ENCODE measurements at places on chromosomes 1 and 21.

GRCh38 chr1:205812878-205813754 lies at the start of gene SLC41A1:
Gene SLC41A1, minus strand, starts transcription at chr1:205813198. Its CDS starts 2,757 bp downstream, at chr1:205810441.
- DNase-seq: peak; percentile 85

DNA sequence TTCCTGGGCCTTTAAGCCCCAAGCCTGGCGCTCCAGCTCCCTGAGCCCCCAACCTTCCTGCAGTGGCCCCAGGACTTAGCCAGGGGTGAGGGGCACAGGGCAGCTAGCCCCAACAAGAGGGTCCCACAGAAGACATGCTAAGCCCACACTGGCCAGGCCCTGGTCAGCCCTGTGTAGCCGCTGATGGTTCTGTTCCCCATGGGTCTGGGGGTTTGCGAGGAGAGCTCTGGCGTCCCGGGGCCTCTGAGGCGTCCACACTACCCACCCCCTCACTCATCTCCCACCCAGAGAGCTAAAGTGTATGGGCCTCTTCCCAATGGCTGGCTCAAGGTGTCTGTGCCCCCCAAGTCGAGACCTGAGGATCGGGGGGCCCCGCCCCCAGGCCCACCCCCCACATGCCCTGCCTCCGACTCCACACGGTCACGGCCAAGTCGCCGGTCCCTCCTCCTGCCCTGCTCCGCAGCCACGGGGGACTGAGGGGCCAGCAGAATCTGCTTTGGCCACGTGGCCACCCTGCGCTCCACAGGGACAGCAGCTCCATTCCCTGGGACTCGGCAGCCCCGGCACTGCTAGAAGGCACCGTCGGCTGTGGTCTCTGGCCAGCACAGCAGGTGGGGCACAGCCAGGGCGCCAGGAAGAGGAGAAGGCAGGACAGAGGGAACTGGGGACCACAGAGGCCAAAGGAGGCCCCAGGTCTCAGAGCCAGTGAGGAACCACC lies 7.8 kb downstream of the TNFRSF18 start:
- no peak for DNase-seq

GRCh38 chr1:207670192-207670591 lies 25.3 kb downstream of the CR1L start:
- no peak for DNase-seq

- no peak for DNase-seq
Observed at GRCh38 chr1:23555270-23555985, 3.9 kb downstream of the ID3 start.

- DNase-seq: no peak
Observed at GRCh38 chr1:151060657-151061421, 642 bp downstream of the MLLT11 start.

DNA sequence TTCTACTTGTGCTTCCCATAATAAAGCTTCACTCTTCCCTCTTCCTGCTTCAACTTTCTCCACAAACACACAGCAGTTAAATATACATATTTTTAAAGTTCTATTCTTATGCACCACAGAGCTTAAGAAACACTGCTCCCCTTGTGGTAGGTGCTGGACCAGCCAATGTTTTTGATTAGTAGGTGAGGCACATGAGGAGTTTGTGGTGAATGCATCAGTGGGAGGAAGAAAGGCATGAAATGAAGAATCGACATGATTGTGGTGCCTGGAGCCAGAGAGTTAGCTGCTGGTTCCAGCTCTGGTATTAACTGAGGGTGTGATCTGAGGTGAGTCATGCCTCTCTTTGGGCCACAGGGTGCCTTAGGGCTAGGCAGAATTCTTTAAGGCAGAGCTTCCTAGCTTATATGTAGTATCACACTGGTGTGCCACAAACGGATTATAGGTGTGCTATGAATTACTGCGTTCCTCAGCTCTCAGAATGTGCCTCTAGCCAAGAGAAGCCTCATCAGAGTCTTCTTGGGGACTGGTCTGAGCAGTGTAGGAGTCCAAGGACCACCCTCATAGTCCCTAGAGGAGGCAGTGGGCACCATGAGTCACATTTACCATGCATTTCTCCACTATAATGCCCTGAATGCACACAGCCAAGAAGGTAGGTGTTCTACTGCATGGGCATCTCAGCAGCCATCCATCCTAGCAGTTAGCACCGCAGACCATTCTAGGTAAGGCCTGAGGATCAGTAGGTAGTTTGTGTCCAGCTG lies 97.4 kb upstream of the SGIP1 start:
- DNase-seq: no peak

DNA sequence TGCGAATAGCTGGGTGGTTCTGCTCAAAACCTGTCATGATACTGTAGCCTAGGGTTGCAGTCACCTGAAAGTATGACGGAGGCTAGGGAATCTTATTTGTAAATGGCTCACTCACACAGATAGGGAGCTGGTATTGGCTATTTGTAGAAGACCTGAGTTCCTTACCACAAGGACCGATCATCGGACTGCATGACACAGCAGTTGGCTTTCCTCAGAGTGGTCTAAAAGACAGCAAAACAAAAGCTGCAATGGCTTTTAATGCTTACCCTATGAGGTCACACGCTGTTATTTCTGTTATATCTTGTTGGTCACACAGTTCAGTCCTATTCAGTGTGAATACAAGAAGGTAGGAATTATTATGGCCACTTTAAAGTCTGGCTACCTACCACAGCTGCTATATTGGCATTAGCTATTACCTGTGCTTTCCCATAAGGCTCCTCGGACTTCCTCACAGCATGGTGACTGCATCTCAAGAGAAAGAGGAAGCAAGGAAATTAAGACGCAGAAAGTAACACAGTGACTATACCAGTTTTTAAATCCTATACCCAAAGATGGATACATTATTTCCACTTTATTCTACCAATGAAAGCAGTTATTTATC lies 68.4 kb upstream of the LRRC7 start:
- no peak for DNase-seq

- no peak for DNase-seq
Observed at GRCh38 chr1:119481951-119482350, 25.1 kb upstream of the HSD3B1 start.

- DNase-seq: no peak
Observed at GRCh38 chr1:162010175-162010506, 13.5 kb downstream of the OLFML2B start.

- no peak for DNase-seq
Observed at GRCh38 chr21:33659568-33659949, 17.3 kb downstream of the ITSN1 start.

DNA sequence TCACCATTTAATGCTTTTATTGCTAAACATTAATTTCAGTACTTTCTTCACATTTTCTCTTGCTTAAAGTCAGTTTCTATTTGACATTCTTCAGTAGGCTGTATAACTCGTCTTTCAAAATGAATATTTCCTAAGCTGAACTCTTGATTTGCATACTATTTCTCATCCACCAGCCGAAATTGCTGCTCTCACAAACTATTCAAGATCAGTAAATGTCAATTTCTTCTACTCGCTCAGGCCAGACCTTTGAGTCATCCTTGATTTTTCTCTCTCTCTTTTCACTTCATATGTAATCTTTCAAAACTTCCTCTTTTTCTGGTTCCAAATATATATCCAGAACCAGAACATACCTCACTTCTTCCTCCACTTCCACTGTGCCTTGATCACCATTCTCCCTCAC lies 990.0 kb downstream of the KCNT2 start:
- DNase-seq: no peak

- DNase-seq: no peak
Observed at GRCh38 chr1:15386164-15386749, 23.4 kb upstream of the EFHD2 start.

- no peak for DNase-seq
Observed at GRCh38 chr1:167057241-167057688, 32.9 kb downstream of the GPA33 start.

DNA sequence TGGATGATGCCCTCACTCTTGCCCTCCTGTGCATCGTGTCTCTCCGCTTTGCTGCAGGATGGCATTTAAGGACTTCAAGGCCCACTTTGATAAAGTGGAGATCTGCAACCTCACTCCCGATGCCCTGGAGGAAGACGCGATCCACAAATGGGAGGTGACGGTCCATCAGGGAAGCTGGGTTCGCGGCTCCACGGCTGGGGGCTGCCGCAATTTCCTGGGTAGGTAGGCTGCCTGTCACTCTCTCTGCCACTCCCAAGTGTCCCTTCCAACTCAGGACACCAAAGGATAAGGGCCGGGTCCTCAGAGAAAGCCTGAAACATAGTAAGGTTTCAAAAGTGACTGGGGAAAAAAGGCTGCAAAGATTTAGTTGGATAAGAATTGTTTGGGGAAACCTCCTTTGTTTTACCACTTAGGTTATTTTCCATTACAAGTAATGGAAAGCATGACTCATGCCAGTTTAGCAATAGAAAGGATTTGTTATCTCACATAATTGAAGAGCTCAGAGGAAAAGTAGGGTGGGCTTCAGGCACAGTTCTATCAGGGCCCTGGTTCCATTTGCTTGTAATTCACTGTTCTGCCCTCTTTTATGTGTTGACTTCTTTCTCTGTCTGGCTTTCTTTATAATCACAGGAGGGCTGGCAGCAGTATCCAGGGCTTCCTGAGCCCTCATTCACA lies 31.9 kb downstream of the CAPN9 start:
- no peak for DNase-seq

- DNase-seq: no peak
Observed at GRCh38 chr1:166129006-166129405, 37.8 kb downstream of the FAM78B start.

DNA sequence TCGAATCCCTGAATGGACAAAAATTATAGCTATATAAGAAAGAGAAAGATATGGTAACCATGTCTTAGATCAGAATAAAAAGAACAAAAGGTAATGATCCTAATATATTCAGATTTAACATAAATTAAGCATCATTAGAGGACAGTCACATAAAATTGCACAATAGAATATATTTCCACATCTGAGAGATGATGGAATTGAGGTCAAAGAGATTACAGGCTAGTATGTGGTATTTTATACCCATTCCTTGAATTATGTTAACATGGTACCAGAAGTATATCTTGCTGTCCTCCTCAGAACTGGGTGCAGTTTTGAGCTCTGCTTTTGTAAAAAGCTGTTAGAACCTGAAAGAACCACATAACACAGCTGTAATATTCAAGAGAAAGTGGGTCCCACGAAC lies 245.6 kb upstream of the HOOK1 start:
- DNase-seq: no peak

DNA sequence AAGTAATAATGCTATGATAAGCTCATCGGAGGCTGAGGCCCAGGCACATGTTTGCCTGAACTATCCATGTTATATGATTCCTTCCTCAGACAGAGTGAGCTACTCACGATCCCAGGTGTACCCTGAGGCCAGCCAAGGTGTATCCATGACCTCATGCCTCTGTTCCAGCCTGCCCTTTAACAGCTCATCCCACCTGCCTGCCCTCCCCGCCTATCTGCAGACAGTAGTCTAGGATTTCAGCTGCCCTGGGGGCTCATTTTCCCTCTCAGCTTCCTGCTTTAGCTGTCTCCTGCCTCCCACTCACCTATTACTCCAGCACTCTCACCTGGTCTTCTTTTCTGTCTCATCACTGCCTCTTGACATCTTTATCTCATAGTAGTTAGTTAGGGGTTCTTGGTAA lies 1.9 kb upstream of the IL24 start:
- DNase-seq: peak; percentile 99

DNA sequence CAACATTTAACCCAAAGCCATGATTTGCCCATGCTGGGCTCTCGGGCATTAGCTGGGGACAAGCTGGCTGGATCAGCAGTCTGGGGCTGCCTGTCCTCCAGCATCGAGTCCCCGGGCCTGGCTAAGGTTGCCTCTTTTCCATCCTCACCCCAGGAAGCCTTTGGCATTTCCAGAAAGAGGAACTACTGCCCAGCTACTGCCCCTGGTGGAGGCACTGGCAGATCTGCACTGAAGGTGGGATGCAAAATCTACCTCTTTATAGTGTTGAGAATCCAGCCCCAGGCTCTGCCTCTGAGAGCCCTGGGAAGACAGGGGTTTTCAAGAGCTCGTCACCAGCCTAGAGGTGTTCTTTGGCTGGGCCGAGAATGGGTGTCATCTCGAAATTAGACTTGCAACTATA lies 635.9 kb downstream of the MATN1 start:
- no peak for DNase-seq

DNA sequence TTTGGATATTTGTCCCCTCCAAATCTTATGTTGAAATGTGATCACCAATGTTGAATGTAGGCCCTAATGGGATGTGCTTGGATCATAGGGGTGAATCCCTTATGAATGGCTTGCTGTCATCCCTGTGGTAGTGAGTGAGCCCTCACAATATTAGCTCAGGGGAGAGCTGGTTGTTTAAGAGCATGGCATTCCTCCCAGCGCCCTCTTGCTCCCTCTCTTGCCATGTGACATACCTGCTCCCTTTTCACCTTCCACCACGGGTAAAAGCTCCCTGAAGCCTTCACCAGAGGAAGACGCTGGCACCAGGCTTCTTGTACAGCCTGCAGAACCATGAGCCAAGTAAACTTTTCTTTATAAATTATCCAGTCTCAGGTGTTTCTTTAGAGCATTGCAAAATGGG lies 305.6 kb downstream of the KCTD3 start:
- DNase-seq: no peak

DNA sequence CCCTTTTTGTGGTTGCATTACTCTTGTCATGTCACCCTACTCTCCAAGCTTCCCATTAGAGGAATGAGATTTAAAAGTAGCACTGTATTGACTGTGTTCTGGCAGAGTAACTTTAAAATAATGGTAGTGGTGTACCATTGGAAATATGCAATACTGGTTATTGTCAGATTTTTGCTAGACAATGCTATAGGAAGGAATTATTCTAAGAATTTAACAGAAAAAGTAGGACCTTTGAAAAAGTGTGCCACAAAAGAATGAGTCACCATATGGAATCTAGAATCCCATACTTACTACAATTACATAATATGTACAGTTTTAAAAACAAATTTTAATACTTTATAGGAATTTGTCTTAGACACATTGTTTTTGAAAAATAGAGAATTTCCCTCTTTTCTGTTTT lies 13.8 kb downstream of the MIER1 start:
- DNase-seq: no peak

- no peak for DNase-seq
Observed at GRCh38 chr1:160807247-160807646, 11.3 kb downstream of the LY9 start.

DNA sequence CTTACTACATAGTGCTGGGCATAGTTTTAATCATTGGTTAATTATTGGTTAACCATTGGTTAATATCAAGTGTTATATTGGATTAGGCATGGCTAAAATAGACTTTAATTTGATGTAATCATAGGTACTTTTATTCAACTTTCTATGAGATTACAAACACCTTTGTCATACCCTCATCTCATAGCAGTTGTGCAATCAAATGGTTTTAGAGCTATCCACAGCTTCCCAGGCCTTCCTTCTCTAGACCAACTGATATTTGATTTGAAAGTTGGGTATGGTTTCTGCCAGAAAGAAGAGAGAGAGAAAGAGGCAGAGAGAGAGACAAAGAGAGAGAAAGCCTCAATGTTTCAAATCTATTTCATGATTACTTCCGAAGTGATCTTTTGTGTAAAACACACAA lies 9.6 kb upstream of the RGS1 start:
- no peak for DNase-seq
